Prostate gland (tissue), 2 donors: ENCODE measurements at places on chromosomes 2 and 18. TPM values are rescaled to one million over a fixed set of nuclear protein-coding genes. Genes with fewer than 3 reads are reported as not detected.

DNA sequence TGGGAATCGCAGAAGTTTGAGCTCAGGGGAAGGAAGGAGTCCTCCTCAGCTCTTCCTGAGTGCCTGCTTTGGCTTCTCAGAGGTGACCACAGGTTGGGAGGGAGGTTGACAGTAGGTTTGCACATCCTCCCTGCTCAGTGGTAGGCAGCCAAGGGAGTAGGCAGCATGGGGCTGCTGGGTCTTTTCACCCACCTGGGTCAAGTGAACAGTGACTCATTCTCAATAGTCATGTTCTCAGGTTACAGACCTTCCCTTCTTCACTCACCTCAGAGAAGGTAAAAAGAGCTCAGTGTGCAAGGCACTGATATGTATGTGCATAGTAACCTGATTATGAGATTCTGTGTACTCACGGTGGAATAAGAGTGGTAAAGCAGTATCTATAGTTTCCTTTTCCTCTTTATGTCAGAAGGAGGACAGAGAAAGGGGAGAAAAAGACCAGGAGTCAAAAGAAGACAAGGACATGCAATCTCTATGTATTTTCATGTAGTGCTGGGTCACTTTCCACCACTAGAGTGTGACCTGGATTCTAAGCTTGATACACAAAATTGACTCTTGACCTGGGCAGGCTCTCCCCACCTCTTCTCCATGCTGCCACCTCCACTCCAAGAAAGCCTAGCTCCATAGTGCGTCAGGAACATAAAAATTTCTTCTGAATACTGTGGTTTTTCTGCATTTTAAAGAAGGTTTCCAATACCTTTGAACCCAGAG, 36.5 kb upstream of the ASNSD1 start:
- no peak for DNase-seq

- DNase-seq, result no peak
Measured at GRCh38 chr2:38829971-38830370, 45.8 kb downstream of the DHX57 start.

GRCh38 chr2:236855866-236856847, 229.5 kb upstream of the COPS8 start:
- no peak for DNase-seq

Gene SCN3A
- 0.09 TPM for total RNA-seq
